ENCODE measurements at places on chromosomes 1 and 21.

DNA sequence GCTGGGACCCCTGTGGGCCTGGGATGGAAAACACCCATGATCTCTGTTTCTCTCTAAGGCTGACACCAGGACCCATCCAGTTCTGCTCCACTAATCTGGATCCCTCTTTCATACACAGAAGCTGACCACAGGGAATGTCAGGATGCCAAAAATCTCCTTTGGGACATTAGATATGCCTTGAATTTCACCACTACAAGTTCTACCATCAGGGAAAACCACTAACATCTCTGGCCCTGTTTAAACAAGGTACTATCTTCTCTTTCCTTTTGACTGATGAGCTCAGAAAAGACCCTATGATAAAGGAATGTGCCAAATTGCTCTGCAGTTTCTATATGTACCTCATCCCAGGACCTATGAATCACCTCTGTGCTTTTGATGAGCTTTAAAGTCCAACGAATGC is 10.2 kb upstream of the PLXNA2 start:
- DNase-seq = no peak

DNA sequence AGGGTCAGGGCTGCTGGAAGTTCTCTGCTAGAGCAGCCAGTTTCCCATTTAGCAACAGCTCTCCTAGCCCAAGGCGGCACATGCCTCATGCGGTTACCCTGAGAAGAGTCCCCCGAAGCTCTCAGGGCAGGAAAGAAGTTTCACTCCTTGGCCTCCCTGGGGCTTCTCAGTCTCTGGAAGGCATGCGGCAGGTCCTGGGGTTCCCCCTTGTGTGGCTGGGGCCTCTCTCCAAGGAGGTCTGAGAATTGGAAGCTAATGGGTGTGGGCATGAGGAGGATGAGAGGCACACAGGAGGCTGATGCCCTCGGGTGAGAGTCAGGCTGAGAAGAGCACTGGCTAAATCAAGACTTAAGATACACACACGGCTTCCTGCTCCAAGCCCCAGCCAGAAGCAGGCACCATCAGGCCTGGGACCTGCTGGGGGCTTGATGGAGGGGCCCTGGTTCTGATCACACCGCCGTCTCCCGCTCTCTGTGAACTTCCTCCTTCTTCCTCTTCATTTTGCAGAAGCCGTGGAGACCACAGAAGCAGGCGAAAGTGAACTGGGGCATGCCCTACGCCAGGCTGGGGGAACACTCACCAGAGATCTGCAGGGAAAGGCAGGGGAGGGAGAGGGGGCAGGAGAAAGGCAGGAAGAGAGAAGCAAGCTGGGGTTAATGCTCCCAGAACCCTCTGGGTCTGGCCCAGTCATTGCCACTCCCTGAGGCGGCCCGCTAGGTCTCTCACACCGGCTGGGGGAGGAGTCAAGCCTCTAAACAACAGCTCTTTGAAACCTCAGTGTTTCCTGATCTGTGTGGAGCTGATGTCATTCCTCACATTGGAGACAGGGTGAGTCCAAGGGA is 15.1 kb downstream of the BLACAT1 start:
- DNase-seq = no peak

- no peak for DNase-seq
Observed at GRCh38 chr1:89489047-89489729, 35.4 kb upstream of the LRRC8B start.

DNA sequence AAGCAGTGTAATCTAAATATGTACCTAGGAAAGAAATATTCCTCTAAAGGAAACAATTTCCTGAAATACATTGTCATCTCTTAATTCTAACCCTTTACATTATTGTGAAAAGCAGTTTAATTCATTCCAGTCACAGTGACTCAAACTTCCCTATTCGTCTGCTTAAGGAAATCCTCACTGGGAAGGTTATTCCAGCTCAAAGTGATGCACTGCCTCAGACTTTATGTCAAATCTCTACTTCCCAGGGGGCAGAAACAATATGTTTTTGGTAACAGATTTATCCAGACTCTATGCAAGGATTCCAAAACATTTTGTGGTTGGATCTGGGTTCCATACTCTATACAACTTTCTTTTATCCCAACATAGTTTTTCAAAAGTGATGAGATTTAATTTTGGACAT is 145.2 kb downstream of the NTMT2 start:
- DNase-seq = no peak

DNA sequence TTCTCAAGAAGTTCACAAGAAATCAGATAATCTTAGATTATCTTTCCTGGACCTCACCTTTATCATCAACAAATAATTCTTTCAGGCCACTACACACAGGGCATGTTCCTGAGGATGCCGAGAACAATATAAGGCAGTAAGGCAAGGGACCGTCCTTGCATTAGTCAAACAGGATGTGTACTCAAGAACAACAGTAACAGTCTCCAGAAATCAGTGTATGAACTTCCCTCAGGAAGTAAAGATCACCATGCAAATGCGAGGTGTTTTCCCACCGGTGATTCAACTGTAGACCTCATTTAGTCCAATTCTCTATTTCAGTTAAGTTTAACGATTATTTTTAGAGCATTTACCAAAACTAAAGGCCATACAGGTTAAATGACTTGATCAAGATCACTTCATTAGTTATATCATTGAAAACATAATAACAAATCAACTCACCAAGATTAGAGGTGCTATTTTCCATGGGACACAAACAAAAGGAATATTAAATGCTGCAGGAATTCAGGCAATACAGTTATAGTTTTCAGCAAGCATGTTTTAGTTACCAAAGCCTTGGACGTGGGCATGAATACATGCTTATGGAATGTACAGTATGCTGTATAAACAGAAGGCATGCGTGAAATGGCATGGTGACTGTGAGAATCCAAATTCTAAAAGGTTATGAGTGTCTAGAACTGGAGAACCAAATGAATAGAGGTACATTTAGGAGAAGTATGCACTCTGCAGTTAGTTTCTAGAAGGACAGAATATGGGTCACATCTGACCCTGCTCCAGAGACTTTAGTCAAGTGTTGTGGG is 145.2 kb downstream of the TNR start:
- DNase-seq = no peak

- no peak for DNase-seq
Observed at GRCh38 chr1:12404918-12405317, 175.1 kb downstream of the VPS13D start.

DNA sequence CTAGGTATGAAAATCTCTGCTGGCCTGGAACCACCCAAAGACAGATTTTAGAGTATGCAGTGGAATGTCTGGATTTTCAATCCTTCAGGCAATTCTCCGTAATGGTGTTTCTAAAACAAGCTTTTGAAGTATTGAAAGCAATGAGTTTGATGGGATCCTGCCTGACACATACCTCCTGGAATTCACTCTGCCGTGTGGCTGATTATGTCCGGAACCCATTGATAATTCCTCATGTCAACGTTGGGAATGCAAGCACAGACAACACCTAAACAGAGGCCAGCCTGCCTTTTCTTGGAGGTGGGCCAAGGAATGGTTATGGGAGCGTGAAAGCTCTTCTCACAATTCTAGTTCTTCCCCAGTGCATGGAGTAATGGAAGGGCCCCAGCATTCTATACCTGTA is 168.9 kb upstream of the HMCN1 start:
- DNase-seq = no peak

DNA sequence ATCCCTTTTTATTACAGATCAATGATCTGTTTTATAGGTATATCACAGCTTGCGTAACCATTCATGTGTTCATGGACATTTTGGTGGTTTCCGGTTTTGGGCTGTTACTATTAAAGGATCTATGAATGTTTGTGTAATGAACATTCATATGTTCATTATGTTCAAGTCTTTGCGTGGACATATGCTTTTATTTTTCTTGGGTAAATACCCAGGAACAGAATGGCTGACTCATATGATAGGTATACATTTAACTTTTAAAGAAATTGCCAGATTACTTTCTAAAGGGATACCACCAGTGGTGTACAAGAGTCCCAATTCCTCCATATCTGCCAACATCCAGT is 73.7 kb downstream of the SPATA46 start:
- no peak for DNase-seq

DNA sequence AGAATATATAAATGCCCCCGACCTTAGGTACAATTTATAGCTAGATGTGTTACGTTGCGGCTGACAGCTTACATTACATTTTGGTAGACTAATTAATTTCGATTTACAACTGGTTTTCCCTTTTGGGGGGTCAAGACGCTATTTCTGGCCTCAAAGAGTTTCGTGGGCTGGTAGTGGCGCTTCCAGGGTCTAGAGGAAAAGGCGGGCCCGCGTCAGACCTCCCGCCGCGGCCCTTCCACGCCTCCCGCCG is 391 bp downstream of the IFT25 start:
- DNase-seq = no peak

- no peak for DNase-seq
Observed at GRCh38 chr1:76115171-76115570, 40.6 kb downstream of the ST6GALNAC3 start.

DNA sequence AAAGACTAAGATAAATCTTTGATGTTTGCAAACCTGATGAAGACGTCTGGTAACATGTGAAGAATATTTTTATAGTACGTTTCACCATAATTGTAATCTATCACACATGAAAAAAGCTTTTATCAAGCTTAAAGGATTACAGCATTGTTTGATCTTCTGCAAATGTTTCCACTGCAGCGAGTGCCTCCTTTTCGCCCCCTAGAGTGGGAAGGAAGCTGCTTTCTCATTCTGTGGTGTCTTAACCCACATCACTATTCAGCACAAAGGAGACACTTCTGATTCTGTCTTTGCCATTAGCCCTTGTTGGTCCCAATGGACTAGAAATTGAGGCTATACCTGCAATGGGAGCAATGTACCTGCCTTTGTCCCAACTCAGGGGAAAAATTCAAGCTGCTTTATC is 46.0 kb upstream of the IL12RB2 start:
- no peak for DNase-seq

DNA sequence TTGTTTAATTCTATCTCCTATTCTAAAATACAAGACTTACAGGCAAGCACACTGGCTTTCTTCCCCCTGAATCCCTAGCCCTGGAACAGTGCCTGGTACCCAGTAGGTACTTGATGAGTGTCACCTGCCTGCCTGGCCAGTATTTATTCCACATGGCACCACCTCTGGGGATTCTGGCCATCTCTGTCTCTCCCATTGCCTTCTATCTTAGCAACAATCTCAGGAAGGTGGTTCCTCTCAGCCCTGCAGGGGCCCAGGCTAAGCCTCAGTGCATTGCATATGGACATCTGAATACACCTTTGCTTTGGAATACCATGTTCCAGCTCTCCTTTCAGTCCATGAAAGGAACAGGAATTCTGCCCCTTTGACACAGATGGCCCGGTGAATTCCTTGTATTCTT is 81.0 kb downstream of the HIVEP3 start:
- DNase-seq = no peak
